Esophagus squamous epithelium (tissue), 5 donors: ENCODE measurements at places on chromosomes 16 and 17.

DNA sequence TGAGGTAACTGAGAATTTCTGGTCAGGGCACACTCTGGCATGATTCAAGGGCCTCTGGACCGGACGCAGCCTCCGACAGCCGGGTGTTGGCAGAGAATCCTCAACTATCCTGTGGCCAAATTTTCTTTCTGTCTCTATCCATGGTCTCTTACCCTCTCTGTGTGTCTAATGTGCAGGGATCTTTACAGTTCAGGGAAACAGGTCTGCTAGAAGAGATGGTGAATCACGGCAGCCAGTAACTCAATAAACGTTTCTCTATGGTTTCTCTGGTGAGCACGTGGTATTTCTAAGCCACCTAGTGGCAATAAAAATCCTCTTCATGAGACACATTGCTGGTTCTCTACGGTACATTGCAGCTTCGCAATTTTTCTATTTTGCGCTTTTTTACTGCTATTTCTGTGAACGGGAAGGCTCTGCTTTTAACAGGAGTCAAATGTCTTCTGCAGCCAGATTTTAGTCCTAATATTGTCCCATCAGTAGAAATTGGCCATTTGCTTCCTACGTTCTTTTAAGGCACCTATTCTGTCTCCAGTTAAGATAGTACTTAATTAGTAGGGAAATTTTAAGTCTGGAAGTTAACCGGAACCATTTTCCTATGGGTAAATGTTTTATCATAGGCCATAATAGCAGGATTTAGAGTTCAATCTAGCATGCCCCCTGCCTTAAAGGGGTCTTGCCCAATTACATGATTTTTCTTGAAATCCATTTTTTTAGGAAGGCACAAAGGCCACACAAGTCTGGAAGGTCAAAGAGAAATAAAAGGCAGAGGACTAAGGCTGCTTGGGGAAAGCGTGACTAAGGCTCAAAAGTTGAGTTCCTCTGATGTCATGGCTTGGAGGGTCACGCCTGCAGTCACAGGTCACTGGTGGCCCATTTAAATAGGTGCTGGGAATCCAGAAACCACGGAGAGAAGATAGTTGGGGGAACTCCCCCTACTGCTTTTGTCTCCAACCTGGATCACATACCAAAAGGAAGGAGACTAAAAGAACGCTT is 31.5 kb downstream of the QPRT start:
- DNase-seq: no peak

GRCh38 chr17:49523706-49524472 is 28.8 kb downstream of the NGFR start:
- no peak for DNase-seq

GRCh38 chr17:49214676-49215360 is 4.3 kb downstream of the ABI3 start:
- DNase-seq: no peak

GRCh38 chr16:21620592-21620991 is 21.2 kb downstream of the METTL9 start:
- DNase-seq: no peak

- DNase-seq: no peak
Observed at GRCh38 chr17:14747603-14747950, 446.7 kb downstream of the HS3ST3B1 start.

GRCh38 chr16:10182222-10183053 is at the start of gene GRIN2A:
Gene GRIN2A, minus strand, starts transcription at chr16:10182428. Its CDS starts 2,017 bp downstream, at chr16:10180411.
- DNase-seq: no peak

DNA sequence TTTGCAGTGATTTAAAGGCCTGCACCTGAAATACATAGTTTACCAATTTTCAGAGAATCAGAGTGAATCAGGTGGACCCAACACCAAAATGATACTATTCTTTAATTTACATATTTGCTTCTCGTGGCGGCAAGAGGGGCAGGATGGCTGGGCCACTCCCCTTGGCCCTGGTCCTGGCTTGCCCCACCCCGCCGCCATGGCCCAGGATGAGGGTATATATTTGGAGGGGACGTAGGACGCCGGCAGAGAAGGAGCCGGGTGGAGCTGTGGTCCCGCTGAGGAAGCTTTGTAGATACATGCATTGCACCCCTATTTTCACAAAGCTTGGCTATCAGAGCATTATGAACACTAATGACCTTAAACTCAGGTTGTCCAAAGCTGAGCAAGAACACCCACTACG is 43.5 kb downstream of the EFCAB13 start:
- no peak for DNase-seq

DNA sequence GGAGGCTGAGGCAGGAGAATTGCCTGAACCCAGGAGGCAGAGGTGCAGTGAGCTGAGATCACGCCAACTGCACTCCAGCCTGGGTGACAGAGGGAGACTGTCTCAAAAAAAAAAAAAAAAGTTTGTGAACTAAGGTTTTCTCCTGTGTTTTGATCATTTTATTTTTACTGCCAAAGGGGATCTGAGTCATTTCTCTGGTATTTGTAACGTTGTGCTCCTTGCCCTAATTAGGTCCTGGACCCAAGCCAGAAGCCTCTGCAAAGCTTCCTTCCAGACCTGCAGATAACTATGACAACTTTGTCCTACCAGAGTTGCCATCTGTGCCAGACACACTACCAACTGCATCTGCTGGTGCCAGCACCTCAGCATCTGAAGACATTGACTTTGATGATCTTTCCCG is 32.1 kb downstream of the IST1 start:
- no peak for DNase-seq

DNA sequence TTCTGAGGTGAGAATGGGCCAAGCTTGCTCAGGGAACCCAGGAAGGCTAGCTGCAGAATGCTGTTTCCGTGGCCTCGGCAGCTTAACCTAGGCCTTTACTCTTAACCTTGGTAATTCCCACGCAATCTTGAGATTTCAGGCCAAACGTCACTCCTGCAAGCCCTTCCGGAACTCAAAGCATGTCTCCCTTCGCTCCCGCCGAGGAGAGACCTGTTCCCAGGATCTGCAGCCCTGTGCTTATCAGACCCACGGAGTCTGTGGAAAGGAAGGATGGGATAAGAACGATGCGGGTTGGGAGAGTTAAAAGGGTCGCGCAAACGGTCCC is 524 bp upstream of the ZFP3 start:
- DNase-seq: no peak

- DNase-seq: no peak
Observed at GRCh38 chr17:36936455-36937000, 747 bp upstream of the LHX1 start.

GRCh38 chr16:12429756-12430155 is 373.9 kb downstream of the CPPED1 start:
- no peak for DNase-seq

DNA sequence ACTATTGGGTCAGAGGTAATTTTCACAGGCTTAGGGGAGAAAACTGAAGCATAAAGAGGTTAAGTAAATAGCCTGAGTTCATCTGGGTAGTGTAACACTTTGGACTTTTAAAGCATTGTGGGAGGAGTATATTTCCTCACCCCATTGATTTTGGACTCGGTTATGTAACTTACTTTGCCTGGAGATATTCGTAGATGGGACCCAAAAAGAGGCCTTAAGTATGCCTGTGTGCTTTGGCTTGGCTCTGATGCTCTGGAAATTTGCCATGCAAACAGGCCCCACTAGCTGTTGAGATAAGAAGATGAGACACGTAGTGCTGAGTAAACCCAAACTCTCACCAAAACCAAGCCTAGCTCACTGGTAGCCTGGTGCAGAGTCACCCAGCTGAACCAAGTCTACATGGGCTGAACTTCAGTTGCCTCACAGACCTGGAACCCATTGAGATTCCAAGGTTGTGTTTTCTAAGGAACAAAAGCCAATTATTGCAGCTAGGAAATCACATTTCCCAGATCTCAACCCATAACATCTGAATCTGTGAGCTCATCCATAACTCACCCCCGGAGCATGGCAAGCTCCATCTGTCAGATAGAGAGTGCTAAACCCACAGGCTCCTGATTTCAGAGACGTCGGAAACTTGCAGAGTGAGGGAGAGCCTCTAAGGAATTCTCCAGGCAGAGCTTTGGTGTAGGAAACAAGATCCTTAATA is 536.0 kb upstream of the C16orf82 start:
- no peak for DNase-seq

DNA sequence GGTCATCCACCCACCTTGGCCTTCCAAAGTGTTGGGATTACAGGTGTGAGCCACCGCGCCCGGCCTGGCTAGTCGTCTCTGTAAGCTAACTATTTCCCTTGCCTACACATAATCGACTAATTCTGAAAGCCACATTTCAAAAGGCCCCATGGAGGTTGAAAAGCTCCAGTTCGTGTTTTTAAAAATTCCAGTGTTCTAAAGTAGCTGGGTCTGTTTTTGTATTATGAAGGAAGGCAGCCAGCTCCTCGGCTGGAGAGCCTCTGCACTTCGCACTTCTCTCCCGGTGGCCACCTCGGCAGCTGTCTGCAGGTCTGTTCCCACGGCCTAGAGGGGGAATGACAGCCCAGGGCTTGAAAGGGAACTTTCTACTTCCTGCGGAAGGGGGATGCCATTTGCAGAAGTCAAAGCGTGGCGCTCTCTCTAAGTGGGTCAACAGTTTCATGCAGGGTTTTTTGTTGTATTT is 16.9 kb downstream of the HASPIN start:
- DNase-seq: no peak

DNA sequence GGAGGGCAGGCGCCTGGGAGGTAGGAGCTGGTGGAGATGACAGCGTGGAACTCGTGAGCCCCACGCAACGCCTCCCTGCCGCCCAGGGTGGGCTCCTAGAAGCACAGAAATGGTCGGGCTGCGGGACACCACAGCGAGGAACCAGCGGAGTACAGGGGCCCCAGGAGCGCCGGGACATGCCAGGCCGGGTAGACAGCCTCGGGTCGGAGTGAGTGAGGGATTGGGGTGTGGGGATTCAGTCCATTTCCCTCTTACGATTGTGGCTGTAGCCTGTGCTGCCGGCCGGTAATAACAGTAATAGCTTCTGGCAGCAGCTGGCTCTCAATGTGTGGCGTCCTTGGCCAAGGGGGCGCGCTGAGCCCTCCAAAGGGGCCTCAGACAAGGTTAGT is 12.2 kb upstream of the CES3 start:
- DNase-seq: no peak

GRCh38 chr17:19343671-19344151 is 18.8 kb downstream of the B9D1 start:
- DNase-seq: no peak

DNA sequence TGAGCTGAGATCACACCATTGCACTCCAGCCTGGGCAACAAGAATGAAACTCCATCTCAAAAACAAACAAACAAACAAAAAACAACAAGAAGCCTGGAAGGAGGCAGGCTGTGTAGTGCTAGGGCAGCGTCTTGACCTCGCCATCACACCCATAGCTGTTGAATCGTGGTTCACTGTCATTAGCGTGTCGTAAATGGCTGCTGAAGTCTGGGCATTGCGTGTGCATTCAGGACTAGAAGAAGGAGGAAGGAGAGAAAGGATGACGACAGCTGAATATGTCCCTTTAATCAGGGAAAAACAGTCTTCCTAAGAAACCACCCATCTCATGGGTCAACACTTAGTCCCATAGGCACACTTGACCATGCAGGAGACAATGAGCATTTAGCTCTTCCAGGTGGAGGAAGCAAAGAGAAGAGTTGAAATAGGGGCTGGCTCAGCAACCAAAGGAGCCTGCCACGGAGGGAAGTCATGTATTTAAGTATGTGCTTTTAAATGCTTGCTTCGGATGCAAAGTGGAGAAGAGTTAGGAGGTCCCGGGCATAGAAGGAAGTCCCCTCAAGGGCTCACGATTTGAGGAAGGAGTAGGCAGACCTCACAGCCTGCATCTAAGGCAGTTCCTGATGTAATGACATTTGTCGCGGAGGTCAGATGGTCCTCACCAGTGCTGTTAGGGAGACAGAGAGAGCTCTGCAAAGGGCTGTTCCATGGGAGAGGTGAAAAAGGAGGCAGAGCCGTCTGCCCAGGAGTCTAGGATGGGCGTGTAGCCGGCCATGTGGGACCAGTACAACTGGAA is 8.8 kb downstream of the PRSS22 start:
- DNase-seq: no peak

GRCh38 chr17:67025216-67025792 is 19.1 kb upstream of the CACNG1 start:
- DNase-seq: no peak

DNA sequence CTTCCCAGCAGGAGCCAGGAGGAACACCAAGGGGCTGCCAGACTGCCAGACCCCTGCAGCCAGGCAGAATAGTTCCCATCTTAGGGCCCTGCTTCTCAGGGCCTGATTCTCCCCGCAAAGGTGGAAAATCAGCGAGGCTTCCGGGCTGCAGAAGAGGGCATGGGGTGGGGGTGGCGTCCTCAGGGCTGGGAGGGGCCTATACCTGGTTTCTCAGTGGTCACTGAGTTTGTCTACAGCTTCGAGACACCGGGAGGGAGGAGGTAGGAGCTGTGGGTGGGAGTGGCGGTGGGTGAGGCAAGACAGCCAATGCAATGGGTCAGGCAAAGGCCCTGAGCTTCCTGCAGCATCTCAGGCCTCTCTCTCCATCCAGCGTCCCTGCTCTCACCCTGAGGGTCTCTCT is 14.3 kb downstream of the LRRC75A start:
- no peak for DNase-seq

DNA sequence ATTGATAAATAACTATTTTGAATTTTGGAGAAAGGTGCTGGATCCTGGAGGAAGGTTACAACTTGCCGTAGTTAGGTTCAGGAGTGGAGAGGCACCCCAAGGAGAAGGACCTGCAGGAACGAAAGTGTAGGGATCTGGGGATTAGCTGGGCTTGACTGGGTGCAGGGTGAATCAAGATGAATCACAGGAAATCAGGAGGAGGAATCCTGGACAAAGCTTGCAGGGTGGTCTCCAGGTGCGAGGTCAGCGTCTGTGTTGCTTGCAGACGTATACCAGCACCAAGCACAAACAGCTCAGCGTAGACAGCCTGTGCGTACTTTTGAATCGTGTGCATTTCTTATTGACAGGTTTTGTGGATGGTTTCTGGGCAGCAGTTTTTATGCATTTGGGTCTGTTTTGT is 144.3 kb downstream of the MSI2 start:
- DNase-seq: no peak

GRCh38 chr16:1791943-1792812 is 1.3 kb downstream of the IGFALS start:
- DNase-seq: no peak

DNA sequence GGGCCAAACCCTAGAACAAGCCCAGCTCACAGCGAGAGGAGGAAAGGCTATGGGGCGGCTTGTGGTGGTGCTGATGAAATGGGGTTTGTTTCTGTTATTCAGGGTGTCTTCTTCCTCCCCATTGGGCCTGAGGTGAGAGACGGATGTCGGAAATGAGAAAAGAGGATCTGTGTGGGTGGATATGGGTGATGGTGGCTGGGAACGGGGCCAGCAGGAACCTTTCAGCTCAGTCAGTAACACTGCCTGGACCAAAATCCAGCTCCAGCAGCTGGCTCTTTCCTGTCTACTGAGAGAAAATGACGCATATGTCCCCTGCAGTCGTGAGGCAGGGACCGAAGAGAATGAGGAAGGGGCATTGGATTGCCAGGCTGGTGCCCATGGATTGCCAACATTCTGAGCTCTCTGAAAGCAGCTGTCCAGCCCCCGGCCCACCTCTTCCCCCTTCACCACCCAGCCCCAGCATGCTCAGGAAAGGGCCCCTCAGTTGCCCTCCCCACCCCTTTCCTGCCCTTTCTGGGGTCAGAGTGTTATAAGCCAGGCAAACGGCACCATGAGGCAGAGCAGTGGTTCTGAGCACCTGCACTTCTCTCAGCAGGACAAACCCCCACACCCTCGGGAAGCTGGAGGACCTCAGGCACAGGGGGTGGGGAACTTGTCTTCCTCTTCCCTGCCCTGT is 4.0 kb downstream of the MYH3 start:
- no peak for DNase-seq
